Testis (tissue), 5 donors: ENCODE measurements at places on chromosomes 1 and 21. TPM values are rescaled to one million over a fixed set of nuclear protein-coding genes. Genes with fewer than 3 reads are reported as not detected.
A peak's percentile ranks its signal among the peaks of the same experiment; 100 is the strongest.

Gene C8A
- total RNA-seq = not detected

- DNase-seq = no peak
Observed at GRCh38 chr1:224980181-224980580, 50.7 kb downstream of the DNAH14 start.

Gene SYT14
- 10.8 TPM for total RNA-seq

Gene SPRR2A
- total RNA-seq = not detected

DNA sequence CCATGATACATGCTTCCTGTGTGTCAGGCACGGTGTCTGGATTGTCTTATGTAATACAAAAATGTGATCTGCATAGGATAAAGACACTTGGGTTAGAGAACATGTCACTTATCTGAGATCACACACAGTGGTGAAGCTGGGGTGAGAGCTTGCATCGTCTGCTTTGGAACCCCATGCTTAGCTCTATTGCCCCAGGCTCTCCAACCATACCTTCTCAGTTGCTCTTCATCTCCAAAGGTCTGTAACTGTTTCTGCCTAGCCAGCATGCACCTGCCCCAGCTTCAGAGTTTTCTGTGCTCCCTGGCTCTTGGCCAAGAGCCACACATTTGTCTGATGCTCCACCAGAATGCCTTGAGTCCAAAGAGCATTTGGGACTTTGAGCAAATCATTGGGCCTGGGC is 93.9 kb upstream of the COG2 start:
- no peak for DNase-seq

Gene GBP6
- 0.25 TPM for total RNA-seq

Gene C1orf87
- 12.6 TPM for total RNA-seq

Gene ANKRD65
- total RNA-seq = 10.4 TPM

Gene AGMAT
- 0.99 TPM for total RNA-seq

Gene AZIN2
- total RNA-seq = 38.2 TPM

Gene SLC35F3
- total RNA-seq = 0.43 TPM

DNA sequence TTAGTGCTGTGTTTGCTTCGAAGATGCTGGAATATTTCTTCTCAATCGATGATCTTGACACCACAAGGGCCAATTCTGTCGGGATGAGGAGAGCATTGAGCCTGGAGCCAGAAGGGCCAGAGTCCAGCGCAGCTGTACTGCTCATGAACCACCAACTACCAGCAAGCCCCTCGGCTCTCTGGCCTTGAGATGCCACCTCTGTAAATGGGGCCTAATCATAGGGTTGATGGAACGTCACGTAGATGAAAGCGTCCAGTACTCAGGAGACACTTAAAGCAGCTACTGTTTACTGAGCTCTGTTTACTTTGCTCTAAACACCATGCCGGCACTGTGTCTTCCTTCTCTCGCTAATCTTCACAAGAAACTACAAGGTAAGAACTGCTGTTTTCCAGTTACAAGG is 26.3 kb downstream of the CCDC185 start:
- DNase-seq = no peak

- DNase-seq = no peak
Observed at GRCh38 chr1:46041974-46042373, 90.5 kb downstream of the PIK3R3 start.

Gene NEXN
- total RNA-seq = 4.6 TPM

Gene OR2AK2
- 2.2 TPM for total RNA-seq

Gene TMEM125
- total RNA-seq = 0.71 TPM

GRCh38 chr1:247211339-247211738 is 39.5 kb upstream of the ZNF124 start:
- DNase-seq = no peak

DNA sequence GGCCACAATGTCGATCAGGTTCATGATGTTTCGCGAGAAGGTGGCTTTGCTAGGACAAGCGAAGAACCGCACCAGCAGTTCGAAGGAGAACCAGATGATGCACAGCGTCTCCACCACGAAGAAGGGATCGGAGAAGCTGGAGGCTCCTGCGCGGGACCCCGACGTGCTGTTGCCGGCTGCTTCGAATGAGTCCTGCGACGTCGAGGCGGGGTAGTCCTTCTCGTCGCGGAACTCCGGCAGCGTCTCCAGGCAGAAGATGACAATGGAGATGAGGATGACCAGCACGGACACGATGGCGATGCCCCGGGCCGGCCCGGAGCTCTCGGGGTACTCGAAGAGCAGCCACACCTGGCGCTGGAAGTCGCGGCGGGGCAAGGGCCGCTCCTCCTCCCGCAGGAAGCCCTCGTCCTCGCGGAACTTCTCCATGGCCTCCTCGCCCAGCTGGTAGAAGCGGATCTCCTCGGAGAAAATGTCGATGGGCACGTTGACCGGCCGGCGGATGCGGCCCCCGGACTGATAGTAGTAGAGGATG is 869 bp downstream of the KCNA3 start:
- no peak for DNase-seq

Gene SPRR2B
- total RNA-seq = not detected

Gene ADGRB2
- total RNA-seq = 18.0 TPM

DNA sequence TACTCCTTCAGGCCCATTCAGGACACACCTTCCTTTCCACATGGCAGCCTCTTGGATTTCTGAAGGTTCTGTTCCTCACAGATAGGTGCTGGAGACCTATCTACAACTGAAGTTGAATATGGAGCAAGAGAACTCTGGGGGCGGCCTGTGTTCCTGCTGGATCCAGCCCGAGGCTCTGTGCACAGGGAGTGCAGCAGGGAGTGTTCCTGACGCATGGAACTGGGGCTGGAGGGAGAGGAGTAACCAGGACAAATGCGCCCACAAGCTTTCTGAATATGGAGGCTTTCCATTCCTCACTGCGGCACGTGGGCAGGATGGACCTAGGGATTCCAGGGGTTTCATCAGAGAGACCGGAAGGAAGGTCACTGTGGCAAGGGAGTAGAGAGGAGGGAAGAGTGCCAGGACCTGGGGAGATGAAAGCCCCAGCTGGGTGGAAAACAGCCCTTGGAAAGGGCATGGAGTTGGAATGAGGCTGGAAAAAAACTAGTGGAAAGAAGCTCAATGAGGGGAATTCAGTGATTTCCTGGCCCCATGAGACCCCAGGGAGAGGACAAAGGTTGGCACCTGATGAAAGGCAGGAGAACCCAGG is 12.5 kb downstream of the PM20D1 start:
- DNase-seq = peak; percentile 34

DNA sequence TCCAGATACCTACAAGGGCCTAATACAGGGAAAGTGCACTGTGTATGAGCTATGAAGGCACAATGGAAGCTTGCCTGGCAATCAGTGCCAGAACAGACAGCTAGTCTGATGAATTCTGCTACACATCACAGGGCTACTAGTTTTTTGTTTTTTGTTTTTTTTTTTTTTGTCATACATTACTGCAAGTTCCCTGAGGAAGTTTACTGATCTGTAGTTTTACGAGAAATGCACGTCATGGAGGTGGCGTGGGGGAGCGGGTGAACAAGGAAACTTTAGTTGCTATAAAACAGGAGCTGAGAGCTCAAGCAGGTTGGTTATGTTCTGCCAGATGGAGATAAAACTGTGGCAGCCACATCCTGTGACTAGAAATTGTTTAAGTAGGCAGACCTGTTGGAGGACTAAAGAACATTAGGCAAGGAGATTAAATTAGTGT is 17.7 kb downstream of the PTPRC start:
- peak; percentile 51 for DNase-seq

DNA sequence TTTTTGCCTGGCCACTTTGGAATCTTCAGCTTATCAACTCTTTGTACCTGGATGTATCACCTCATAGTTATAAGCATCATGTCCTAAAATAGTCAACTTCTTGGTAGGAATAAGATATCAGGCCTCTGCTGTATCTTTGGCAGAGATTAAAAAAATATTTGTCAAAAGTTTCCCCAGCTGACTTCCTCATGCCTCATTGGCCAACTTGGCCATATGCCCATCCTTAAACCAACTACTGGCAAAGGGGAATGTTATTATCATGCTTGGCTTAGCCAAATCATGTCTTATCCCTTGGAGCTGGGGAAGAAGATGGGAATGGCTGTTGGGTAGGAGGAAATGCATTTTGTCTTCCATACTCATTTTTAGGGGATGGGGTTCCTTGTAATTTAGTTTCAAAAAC is 23.4 kb downstream of the NFASC start:
- no peak for DNase-seq

Gene HSD11B1
- 17.6 TPM for total RNA-seq

GRCh38 chr1:117173006-117173405 is 37.7 kb downstream of the VTCN1 start:
- no peak for DNase-seq

DNA sequence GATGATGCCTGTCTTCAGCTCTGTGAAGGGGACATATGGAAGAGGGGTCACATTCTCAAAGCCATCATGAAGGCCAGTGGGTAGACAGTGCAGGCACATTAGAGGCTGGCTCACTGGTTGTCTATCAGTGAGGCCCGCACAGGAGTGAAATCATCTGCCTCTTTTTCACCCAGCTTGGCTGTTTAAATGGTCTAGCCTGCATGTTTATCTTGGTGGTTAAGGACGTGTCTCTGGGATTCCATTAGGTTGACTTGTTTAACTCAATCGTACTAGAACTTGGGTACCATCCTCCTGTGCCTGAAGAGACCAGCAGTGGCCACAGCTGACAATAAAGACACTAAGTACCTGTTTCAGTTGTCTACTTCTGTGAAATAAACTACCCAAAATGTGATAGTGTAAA is 219.3 kb downstream of the PLPP3 start:
- DNase-seq = no peak

Gene SEMA6C
- 175 TPM for total RNA-seq

Gene PTAFR
- total RNA-seq = 0.94 TPM

Gene SHISAL2A
- total RNA-seq = 4.8 TPM

- peak; percentile 29 for DNase-seq
Observed at GRCh38 chr1:154773551-154773950, 96.5 kb downstream of the KCNN3 start.

GRCh38 chr1:57357462-57357861 is 66.4 kb downstream of the DAB1 start:
- DNase-seq = no peak

Gene RAB7B
- total RNA-seq = 1.7 TPM

Gene TMEM82
- total RNA-seq = not detected

Gene NIBAN1
- 2.4 TPM for total RNA-seq

GRCh38 chr1:179952186-179952585 is 2.4 kb upstream of the CEP350 start:
- DNase-seq = no peak

Gene TSPAN2
- total RNA-seq = 1.0 TPM

DNA sequence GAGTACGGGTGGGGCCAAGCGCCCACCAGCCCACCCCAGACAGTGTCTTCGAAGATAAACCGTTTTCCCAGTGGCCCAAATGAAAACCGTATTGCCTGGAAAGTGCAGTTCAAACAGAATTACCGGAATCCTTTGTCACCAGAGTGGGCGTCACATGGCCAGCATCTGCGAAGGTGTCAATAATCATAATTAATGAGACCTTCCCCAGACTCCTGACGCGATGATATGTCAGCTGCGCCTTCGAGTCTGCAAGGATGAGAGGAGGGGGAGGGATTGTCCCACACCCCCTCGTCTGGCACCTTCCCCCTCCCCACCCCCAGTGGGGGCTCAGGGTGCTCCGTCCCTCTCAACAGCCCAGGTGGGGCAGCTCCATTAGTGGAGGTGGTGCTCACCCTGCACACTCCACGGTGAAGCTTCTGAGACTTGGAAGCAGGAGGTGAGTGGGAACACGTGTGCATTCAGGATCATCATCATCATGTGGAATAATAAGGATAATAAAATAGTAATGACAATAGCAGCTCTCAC is 215.1 kb downstream of the PTPRU start:
- no peak for DNase-seq

- DNase-seq = no peak
Observed at GRCh38 chr1:187474336-187474735, 645.6 kb downstream of the PLA2G4A start.

Gene TMEM201
- 36.2 TPM for total RNA-seq

Gene RYR2
- total RNA-seq = 9.5 TPM

GRCh38 chr1:30034627-30035521 is 688.5 kb downstream of the MATN1 start:
- DNase-seq = no peak

DNA sequence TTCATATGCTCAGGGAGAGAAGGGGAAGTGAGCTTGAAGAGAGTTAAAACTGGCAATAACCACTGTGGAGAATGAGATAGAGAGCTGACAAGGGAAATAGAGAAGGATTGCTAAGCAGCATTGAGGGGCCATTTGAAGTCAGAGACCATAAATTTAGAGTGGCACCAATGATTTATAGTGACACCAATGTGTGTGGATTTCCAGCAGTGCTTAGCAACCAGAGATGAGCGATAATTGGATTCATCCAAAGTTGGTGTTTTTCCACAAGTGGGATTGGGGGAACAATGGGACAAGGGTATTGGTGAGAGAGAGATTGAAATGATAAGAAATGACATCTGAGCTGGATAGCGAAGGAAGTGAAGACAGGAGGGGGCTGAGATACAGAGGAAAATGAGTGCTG is 114.1 kb downstream of the C1orf94 start:
- DNase-seq = no peak

DNA sequence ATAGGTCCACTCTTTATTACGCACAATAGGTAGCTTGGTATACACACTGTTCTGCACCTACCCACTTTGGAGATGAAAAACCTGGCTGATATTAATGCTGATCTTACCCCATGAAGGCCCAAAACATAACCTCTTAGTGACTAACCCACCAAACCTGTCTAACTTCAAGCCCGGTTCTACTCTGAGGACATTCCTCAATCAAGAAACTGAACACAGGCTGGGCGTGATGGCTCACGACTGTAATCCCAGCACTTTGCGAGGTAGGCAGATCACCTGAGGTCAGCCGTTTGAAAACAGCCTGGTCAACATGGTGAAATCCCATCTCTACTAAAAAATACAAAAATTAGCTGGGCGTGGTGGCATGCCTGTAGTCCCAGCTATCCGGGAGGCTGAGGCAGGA is 50.5 kb downstream of the EYA3 start:
- no peak for DNase-seq

- DNase-seq = no peak
Observed at GRCh38 chr1:7299994-7300393, 471.1 kb upstream of the VAMP3 start.

DNA sequence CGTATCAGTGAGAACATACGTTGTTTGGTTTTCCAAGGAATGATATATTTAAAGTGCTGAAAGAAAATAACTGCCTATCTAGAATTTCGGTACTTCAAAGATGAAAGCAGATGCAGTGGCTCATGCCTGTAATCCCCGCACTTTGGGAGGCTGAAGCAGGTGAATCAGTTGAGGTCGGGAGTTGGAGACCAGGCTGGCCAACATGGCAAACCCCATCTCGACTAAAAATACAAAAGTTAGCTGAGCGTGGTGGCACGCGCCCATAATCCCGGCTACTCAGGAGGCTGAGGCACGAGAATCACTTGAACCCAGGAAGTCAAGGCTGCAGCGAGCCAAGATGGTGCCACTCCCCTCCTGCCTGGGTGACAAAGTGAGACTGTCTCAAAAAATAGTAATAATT is 16.4 kb downstream of the CD244 start:
- DNase-seq = no peak

Gene DNAH14
- total RNA-seq = 37.3 TPM

Gene NBPF6
- 1.8 TPM for total RNA-seq

Gene CLCA4
- 0.12 TPM for total RNA-seq

DNA sequence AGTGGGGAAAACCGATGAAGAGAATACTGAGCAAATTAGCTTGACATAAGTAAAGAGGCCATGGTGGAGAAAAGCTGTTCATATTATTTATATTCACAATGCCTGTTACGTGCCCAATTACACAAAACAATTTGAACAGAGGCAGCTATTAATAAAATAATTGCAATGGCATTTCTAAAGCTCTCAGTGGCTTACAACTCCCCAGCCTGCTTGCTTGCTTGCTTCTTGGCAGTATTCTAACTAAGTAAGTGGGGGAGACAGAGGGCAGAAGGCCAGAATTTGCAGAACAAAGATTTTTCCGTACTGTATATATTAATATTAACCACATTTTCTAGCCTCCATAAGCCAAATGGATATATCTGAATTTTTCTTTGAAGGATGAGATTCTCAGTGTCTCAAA is 12.9 kb downstream of the PTPN14 start:
- peak; percentile 42 for DNase-seq
